Body of pancreas (tissue), 4 donors: ENCODE measurements at places on chromosomes 11 and 22. TPM values are rescaled to one million over a fixed set of nuclear protein-coding genes. Genes with fewer than 3 reads are reported as not detected.

DNA sequence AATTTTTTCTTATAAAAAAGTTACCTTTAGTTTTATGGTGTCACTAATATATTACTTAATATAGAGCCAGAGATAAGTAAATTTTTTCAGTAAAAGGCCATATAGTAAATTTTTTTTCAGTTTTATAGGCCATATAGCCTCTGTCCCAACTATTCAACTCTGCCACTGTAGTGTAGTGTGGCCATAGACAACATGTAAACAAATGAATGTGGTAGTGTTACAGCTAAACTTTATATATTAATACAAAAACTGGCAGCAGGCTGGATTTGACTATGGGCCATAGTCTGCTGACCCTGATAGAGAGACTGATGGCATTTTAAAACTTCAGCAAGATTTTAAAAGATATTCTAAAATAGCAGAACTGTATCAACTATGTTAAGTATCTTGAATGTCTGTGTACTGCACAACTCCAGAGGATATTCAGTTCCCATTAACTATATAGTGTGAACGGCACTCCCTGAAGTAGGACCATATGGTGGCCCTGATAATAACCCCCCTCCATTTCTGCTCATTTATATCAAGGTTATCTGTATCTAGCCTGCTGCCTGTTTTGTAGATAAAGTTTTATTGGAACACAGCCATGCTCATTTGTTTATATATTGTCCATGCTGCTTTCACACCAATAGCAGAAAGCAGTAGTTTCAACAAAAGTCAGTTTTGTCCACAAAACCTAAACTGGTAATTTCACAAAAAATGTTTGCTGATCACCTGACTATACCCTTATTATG is 71.6 kb downstream of the PRMT3 start:
- H3K4me3 ChIP-seq: no peak overlapping the region
- DNase-seq: no peak
- H3K27ac ChIP-seq: no peak overlapping the region
- H3K27me3 ChIP-seq: no peaks in the 10 kb centered on the region
- H3K4me1 ChIP-seq: peaks cover 9% of the 10 kb centered on the region
- no peaks in the 10 kb centered on the region for H3K36me3 ChIP-seq

DNA sequence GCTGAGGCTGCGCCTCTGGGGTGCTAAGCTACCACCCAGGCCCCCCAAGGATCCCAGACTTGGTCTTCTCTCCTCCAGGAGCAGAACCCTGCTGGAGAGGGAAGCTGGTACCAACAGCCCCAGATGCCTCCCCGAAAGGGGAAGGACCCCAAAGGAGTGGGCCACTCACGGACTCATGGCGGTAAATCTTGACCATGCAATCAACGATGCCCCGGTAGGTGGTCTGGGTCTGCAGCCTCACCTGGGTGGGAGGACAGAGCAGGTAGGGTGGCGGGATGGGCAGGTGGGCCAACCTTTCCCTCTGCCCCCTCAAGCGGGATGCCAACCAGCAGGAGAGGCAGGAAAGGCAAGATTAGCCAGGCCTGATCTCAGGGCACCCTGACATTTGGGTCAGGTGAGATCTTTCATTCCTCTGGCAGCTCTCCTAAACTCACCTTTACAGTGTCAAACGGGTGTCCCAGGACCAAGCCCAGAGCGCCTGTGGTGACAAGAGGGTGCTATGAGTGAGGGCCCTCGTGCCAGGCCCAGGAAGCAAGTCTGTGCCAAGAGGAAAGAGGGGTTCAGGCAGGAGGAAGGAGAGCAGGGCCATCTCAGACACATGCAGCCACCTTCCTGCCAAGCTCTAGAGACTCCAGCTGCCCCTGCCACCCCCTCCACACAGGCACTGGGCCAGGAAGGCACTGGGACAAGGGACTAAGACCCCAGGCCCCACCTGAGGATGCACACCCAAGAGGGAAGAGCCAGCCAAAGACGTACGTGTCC is 2.6 kb downstream of the SLC25A45 start:
- peak overlapping the region; percentile 100 for H3K27ac ChIP-seq
- H3K4me3 ChIP-seq: no peak overlapping the region

Gene SLC35F2
- 8.6 TPM for total RNA-seq

- H3K4me1 ChIP-seq: peaks cover 13% of the 10 kb centered on the region
- H3K36me3 ChIP-seq: no peaks in the 10 kb centered on the region
- H3K27ac ChIP-seq: no peak overlapping the region
- DNase-seq: no peak
- H3K4me3 ChIP-seq: no peak overlapping the region
- no peaks in the 10 kb centered on the region for H3K27me3 ChIP-seq
Measured at GRCh38 chr22:42758931-42759629, 38.4 kb upstream of the A4GALT start.

Gene TMEM135
- 20.1 TPM for total RNA-seq

- H3K27me3 ChIP-seq: no peaks in the 10 kb centered on the region
- H3K27ac ChIP-seq: no peak overlapping the region
- H3K4me1 ChIP-seq: no peaks in the 10 kb centered on the region
- no peaks in the 10 kb centered on the region for H3K36me3 ChIP-seq
- no peak overlapping the region for H3K4me3 ChIP-seq
Measured at GRCh38 chr11:112722876-112723275, 238.3 kb upstream of the NCAM1 start.

DNA sequence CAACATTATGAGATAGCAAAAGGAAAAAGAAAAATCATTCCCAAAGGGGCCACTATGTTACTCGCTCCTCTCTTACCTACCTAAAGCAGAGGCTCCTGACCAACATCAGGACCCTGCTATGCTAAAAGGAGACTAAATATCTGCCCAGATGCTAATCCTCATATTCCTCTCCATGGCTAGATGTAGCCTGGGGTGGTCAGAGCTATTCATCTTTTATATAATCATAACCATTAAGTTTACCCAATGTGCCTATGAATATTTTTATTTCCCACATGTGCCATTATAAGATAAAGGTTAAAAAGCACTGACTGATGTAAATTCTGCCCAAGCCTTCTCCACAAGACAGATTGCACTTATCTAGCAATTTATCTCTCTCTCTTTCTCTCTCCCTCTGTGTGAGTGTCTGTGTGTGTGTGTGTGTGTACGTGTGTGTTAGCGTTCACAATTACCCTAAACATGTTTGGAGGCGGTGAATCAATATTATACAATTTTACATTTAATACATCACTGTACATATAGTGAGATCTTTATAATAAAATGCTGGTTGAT is 41.2 kb upstream of the ANO5 start:
- H3K27me3 ChIP-seq: no peaks in the 10 kb centered on the region
- no peak overlapping the region for H3K27ac ChIP-seq
- peaks cover 4% of the 10 kb centered on the region for H3K4me1 ChIP-seq
- DNase-seq: no peak

DNA sequence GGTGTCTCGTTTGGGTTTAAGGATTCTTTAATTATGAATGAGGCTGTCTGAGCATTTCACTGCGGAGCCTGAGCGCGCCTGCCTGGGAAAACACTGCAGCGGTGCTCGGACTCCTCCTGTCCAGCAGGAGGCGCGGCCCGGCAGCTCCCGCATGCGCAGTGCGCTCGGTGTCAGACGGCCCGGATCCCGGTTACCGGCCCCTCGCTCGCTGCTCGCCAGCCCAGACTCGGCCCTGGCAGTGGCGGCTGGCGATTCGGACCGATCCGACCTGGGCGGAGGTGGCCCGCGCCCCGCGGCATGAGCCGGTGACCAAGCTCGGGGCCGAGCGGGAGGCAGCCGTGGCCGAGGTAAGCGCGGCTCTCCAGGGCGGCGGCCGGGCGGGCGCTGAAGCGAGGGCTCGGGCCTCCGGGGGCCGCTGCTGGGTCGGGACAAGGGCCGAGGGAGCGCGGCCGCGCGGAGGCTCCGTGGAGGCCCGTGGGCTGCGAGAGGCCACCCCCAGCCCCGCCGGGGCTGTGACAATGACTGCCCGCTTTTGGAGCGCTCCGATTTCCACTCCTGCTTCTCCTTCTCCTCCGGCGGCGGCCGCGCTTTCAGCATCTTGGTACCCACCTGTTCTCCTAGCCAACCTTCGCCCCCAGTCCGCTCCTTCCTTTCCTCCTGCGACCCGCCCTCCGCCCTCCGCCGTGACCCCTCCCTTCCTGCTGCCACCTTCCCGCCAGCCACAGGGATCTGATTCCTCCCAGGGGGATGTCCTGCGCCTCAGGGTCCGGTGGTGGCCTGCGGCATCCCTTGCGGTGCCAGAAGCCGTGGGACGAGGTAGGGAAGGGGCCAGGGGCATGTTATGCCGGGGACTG is at the start of gene EXT2:
Gene EXT2 (plus strand): TSS at position 173 of the 854 bp plus-strand sequence. CDS start 12,035 bp downstream, outside the sequence.
- peaks cover 16% of the 10 kb centered on the region for H3K4me1 ChIP-seq
- peak within 1 kb of the TSS; percentile 79 for H3K27ac ChIP-seq
- H3K27me3 ChIP-seq: no peaks in the 10 kb centered on the region
- peak; percentile 92 for DNase-seq
- peak within 1 kb of the TSS; percentile 96 for H3K4me3 ChIP-seq

DNA sequence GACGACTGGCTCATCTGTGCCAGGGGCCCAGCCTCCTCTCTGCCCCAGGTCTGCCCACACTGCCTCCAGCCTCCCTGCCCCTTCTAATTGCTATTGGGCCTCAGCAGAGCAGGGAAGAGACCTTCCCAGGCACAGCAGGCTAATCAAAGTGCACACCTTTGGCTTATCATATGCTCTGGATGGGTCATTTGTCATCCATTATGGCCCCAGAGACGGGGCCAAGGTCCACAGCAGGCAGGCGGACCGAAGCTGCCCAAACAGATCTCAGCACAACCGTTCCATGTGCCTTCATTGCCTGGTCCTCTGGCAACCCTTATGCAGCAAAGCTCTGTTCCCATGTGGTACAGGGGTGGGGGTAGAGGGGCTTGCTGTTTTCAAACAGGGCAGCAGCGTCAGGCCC is 66.6 kb downstream of the TP53I11 start:
- DNase-seq: no peak
- H3K4me3 ChIP-seq: no peak overlapping the region
- no peaks in the 10 kb centered on the region for H3K27me3 ChIP-seq

Gene GGT1
- total RNA-seq: 45.4 TPM

- no peaks in the 10 kb centered on the region for H3K27me3 ChIP-seq
- no peak overlapping the region for H3K27ac ChIP-seq
- H3K36me3 ChIP-seq: no peaks in the 10 kb centered on the region
- H3K4me1 ChIP-seq: peaks cover 16% of the 10 kb centered on the region
- DNase-seq: peak; percentile 26
Measured at GRCh38 chr11:125286486-125286885, 121.9 kb downstream of the PKNOX2 start.

GRCh38 chr22:45397806-45398205 is 15.6 kb downstream of the SMC1B start:
- no peak for DNase-seq
- no peak overlapping the region for H3K4me3 ChIP-seq
- H3K27ac ChIP-seq: no peak overlapping the region
- H3K4me1 ChIP-seq: no peaks in the 10 kb centered on the region

- DNase-seq: no peak
- no peak overlapping the region for H3K27ac ChIP-seq
- H3K27me3 ChIP-seq: no peaks in the 10 kb centered on the region
Measured at GRCh38 chr11:10263929-10264328, 30.1 kb downstream of the SBF2 start.

Gene OR8G1
- total RNA-seq: not detected

Gene PLEKHB1
- total RNA-seq: 22.4 TPM

Gene NAALADL1
- total RNA-seq: 1.6 TPM

Gene DCHS1
- total RNA-seq: 10.9 TPM

GRCh38 chr11:66857234-66857926 is 516 bp downstream of the LRFN4 start:
- H3K27ac ChIP-seq: no peak overlapping the region
- no peaks in the 10 kb centered on the region for H3K36me3 ChIP-seq
- H3K4me1 ChIP-seq: peaks cover 9% of the 10 kb centered on the region
- H3K27me3 ChIP-seq: no peaks in the 10 kb centered on the region

DNA sequence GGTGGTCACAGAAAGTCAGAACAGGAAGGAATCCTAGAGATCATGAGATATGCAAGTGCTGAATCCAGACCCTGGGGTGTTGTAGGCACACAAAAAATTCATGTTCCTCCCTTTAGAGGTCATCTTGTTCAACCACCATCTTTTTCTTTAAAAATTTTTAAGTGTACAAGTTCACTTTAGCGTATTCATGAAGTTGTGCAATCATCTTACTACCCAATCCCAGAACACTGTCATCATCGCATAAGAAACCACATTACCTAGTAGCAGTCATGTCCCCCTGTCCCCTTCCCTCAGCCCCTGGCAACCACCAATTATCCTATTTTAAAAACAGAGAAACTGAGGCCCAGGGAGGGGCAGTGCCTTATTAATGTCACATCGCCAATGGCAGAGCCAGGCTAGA is 20.3 kb upstream of the WNT11 start:
- H3K36me3 ChIP-seq: no peaks in the 10 kb centered on the region
- DNase-seq: no peak
- no peak overlapping the region for H3K4me3 ChIP-seq
- H3K27me3 ChIP-seq: no peaks in the 10 kb centered on the region
- peaks cover 6% of the 10 kb centered on the region for H3K4me1 ChIP-seq
- H3K27ac ChIP-seq: no peak overlapping the region

DNA sequence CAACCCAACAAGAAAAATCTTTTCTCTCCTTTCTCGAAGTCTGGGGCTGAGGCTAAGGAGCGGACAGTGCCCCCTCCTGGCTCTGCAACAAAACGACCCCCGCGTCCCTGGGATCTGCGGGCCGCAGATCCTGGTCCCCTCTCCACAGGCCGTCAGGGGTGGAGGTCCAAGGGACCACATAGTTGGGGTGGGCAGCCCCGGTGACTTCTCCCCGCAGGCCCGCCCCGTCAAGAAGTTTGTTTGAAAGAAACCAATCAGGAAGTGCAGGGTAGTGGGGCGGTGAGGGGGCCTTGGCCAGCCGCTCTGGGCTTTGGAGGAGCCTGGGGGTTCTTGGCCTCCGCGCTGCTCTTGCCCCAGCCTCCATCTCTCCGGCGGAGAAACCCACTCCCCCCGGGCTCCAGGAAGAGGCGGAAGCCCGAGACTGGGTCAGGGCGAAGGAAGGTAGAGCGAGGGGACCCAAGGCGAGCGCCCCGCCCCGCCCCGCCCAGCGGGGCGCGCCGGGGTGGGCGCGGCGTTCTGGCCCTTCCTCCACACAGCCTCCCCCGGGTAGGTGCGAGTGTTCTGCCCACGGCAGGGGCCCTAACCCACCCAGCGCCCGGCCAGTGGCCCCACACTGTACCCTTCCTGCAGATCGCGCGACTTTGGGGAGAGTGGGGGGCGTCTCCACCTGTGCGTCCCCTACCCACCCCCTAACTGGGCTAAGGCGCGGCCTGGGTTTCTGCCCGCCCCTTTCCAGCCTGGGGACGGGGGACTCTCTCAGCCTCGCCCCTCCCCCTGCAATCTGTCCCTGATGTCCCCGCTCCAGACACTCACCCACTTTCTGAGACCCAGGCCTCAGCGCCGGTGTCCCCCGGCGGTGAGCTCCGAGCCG is 1.3 kb downstream of the TP53I11 start:
- peak overlapping the region; percentile 44 for H3K4me3 ChIP-seq
- peaks cover 42% of the 10 kb centered on the region for H3K4me1 ChIP-seq
- DNase-seq: peak; percentile 27
- H3K27ac ChIP-seq: peak overlapping the region; percentile 63
- no peaks in the 10 kb centered on the region for H3K36me3 ChIP-seq
- H3K27me3 ChIP-seq: no peaks in the 10 kb centered on the region

DNA sequence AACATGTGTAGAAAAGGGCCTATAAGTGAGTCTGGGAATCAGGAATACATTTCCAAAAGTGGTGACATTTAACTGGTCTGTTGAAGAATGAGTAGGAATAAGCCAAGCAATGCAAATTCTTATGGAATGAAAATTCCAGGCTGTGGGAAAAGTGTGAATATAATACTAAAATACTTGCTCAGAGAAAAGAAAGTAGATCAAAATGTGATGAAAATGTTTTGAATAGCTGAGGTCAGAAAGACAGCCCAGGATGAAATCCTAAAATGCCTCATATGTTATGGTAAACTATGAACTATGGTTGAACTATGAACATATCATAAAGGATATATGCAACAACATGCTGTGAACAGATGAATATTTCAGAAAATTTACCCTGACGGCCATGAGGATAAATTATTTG is 688.3 kb upstream of the FAT3 start:
- no peak overlapping the region for H3K27ac ChIP-seq
- no peaks in the 10 kb centered on the region for H3K36me3 ChIP-seq
- DNase-seq: no peak
- H3K27me3 ChIP-seq: no peaks in the 10 kb centered on the region
